Stimulated activated CD8-positive, alpha-beta memory T cell treated with anti-CD3 and anti-CD28 coated beads, Interleukin-15, amount 100 ng/mL, for 48 hours (primary cell): ENCODE measurements at places on chromosomes 2 and 18.

DNA sequence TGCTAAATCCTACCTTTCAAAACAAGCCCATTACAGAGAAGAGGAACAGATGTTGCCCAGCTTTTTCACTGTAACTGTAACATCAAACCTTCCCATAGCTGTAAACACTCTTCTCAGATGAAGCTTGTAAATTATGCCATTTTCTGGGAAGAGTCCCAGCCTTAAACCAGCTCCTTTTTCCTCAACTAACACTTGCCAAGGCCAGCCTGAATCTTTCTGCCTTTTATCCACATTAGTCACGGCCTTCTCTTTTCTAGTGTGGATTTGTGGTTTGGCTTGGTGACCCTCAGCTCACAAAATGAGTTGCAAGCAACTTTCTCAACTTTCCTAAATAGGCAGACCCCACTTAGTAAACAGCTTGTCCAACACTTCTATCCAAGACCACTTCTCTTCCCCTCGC, 90.2 kb downstream of the CABLES1 start:
- no peak for DNase-seq

GRCh38 chr2:239496700-239497099, 95.9 kb upstream of the HDAC4 start:
- DNase-seq = no peak

- no peak for DNase-seq
Observed at GRCh38 chr2:46936566-46936965, 21.0 kb upstream of the MCFD2 start.

GRCh38 chr2:240225660-240226475, 85.4 kb upstream of the OTOS start:
- DNase-seq = no peak

DNA sequence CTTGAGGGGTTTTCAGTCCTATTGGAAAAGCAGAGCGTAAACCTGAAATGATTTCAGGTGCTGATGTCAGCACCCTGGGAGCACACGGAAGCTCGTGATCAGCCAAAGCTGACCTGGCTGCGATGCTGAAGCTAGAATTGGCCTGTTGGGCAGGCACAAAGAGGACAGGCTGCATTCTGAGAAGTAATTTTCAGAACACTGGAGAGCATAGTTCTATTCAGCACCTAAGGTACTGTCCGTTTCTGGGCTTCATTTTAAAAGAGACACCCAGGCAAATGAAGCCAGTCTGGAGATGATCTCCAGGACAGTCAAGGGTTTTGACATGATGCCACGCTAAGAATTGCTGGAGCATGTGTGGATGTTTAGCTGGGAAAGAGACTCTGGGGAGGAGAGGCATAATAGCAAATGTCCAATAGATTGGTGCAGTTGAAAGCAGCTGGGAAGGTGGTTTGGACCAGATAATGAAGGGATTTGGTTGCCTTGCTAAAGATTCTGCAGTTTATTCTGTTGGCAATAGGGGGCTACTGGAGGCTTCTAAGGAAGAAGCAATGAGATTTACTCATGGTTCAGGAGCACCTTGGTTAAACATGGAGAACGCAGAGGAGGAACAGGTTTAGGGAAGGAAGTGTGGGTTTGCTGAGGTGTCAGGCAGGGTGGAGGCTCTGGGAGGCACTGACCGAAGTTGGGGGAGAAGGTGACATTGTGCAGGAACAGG, 86.6 kb downstream of the ACOXL start:
- DNase-seq = no peak

- DNase-seq = no peak
Observed at GRCh38 chr2:233051241-233052149, 8.6 kb upstream of the INPP5D start.

- DNase-seq = no peak
Observed at GRCh38 chr18:48575301-48575657, 36.4 kb downstream of the CTIF start.

DNA sequence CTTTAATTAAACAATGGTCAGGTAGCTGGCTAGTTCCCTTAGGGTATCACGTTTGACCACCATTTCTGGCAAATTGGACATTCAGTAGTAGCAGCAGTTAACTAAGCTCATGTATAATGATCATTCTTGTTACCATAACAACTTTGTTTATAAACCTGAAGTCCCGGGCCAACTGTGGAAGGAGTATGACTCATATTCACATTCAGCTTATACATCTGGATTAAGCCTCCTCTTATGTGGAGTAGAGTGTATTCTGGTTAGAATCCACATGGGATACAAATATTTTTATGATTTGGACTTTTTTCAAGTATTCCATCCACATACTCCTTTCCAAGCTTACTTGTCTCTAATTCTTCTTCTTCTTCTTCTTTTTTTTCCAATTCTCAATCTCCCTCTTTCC, 70.3 kb upstream of the ZSWIM2 start:
- DNase-seq = no peak

DNA sequence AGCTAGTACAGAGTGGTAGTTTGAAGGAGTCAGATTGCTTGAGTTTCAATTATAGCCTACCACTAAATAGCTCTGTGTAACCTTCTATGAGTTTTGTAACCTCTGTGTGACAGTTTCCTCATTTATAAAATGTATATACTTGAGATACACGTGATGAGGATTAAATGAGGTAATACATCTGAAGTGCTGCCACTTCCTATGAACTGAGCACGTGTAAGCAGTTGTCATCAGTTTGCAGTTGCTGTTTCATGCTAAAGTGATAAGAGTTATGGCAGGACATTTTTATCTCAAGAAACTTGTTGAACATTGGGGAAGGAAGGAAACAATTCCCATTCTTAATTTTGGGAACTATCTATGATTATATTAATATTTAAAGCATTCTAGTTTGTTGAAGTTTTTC, 38.5 kb downstream of the CARF start:
- no peak for DNase-seq

DNA sequence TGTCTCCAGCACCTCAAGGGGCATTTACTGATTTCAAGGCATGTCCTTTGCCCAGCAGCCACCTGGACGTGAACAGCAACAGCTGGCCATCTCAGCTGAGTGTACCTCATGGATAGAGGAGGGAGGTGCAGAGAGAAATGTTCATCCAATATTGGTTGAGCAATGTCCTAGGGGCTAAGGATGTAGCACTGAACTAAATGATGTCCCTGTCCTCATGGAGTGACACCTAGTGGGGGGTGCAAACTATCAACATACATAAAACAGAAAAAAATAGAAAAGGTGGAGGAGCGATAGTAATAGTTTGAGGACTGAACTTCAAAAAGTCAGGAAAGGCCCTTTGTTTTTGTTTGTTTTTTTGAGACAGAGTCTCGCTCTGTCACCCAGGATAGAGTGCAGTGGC, 4.8 kb upstream of the UGGT1 start:
- no peak for DNase-seq

DNA sequence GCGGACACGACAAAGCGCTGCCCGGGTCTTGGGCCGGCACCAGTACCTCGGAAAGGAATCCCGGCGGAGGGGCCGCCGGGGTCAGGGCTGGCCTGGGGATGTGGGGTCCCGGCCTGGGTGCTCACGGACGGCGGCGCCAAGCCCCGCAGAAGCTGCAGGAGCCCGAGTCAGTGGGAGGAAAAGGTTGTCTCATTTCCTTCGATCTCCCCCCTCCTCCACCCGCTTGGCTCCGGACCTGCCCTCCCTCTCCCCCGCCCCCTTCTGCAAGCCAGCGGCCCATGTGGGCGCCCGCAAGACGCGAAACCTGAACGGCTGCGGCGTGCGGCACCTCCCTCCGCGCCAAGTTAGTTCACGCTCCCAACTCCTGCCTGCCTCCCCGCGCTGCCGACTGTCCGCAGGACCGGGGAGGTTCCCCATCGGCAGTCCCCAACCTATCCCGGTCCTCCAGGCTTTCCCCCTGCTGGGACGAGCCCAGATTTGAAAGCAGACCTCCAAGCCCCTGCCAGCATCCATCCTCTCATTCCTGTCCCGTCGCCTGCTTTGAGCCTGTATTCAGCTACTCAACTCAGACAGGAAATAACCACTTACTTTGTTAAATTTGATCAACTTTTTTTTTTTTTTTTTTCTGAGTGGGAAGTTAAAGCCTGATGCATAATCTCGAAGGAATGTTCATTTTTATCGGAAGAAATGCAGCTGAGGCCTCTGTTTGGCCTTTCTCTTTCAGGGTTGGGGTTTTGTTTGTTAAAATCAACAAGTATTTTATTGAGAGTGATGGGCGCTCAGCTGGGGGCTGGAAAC, at the start of gene EVA1A:
Gene EVA1A, minus strand, starts transcription at position 172 of the 798 bp plus-strand sequence. CDS start 42,799 bp downstream, outside the sequence.
- DNase-seq = no peak

DNA sequence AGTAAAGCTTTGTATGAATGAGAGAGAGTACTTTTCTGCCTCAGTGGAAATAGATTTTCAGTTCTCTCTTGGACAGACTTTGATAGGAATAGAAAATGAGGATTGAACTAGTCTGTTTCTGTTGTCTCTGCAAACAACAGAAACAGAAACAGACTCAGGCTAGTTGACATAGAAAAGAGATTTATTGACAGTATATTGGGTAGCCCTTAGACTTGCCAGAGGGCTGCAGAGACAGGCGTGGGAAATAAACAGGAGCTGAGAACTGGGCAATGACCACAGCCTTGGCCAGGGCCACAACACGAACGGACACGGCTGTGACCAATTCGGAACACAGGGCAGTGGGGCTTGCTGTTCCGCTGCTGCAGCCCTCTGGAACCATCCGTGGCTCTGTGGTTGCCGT, 30.5 kb upstream of the YWHAQ start:
- DNase-seq = no peak

DNA sequence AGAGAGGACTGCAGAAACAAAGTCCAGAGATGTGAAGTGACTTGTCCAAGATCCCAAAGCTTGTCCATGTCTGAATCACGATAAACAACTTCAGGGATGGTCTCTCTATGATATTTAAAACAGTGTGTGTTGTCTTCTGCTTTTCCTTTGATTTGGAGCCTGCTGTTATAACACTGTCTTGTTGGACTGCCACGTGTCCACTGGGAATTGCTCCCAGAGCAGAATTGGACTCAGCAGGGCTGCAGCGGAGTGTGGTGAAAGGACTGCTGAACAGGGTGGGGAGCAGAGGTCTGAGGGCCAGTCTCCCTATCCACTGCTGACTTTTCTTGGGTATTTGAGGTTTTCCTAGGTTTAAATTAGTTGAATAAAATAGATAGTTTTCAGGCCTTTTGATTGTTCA, 68.3 kb downstream of the IL1R2 start:
- DNase-seq = no peak

DNA sequence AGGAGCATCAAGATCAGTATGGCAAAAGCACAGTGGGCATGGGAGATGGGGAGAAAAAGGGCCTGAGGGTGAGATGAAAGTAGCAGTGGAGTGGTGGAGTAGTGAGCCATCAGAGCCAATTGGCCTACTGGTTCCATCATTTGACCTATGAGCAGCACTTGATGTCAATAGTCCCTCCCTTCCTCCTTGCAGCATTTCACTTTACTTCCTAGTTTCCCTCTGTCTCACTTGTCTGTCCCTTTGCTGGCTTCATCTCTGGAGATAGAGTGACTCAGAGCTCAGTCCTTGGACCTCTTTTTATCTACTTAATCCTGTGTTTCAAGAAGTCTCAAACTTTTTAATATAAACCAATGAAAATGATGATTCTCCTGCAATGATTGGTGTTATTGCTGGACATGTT, 32.1 kb downstream of the FBXO48 start:
- no peak for DNase-seq

- DNase-seq = no peak
Observed at GRCh38 chr18:79227621-79228020, 158.4 kb downstream of the ATP9B start.

DNA sequence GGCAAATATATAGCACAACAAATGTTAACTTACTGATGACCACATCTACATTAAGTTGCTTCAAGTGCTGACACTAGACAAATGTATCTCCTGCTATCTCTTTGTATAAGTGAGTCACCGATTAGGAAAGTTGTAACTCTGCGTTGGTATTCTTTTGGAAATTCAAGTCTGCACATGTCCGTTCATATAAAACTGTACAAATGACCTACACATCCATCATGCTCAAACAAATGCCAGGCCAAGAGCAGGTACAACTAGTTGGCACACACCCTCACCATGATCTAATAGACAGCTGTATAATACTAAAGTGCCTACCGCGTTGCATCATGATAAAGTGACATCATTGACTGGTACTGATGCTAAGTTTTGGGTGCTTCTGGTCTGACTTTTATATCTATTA, 141.1 kb downstream of the RBMS1 start:
- DNase-seq = no peak

- DNase-seq = no peak
Observed at GRCh38 chr2:123864416-123864815, 160.7 kb upstream of the CNTNAP5 start.

- no peak for DNase-seq
Observed at GRCh38 chr2:229330952-229331351, 59.9 kb upstream of the PID1 start.

- no peak for DNase-seq
Observed at GRCh38 chr2:218032336-218033171, 29.8 kb upstream of the TNS1 start.

- DNase-seq = no peak
Observed at GRCh38 chr2:214995926-214996670, 142.3 kb downstream of the ABCA12 start.

GRCh38 chr2:215895330-215895729, 118.0 kb downstream of the MREG start:
- DNase-seq = no peak

GRCh38 chr2:158142568-158143332, 41.1 kb downstream of the UPP2 start:
- no peak for DNase-seq

DNA sequence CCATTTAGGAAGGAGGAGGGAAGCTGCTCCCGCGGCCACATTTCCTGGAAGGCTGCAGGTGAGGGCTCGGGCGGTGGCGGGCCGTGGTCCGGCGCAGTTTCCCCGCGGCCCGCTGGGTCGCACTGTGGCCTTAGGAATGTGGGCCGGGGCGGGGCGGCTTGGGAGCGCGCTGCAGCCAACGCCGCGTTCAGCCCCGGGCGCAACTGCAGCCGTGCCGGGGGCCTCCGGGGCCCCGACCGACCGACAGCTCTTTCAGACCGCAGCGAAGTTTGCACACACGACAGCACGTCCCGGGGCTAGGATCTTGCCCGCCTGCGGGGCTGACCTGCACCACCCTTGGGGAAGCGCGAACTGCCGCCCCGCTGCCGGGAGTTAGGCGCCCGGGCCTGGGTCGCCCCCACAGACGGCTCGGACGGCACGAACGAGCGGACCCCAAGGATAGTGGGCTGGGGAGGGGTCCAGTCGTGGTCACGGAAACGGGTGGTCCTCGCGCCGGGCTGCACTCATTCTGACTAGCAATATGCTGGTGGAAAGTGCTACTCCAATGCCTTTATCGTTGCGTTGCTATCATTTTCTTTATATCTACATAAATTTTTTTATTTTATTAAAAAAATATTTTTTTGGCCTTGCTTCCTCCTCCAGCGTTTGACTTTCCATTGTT, 69.9 kb upstream of the DLX2 start:
- peak; percentile 26 for DNase-seq

GRCh38 chr2:164793529-164793928, 48.1 kb downstream of the COBLL1 start:
- no peak for DNase-seq
